ENCODE measurements at places on chromosomes 2 and 18. TPM values are rescaled to one million over a fixed set of nuclear protein-coding genes. Genes with fewer than 3 reads are reported as not detected.
A peak's percentile ranks its signal among the peaks of the same experiment; 100 is the strongest.

The SGPP2 gene
- 10.7 TPM for total RNA-seq

The CRYBA2 gene
- total RNA-seq: 9.4 TPM

DNA sequence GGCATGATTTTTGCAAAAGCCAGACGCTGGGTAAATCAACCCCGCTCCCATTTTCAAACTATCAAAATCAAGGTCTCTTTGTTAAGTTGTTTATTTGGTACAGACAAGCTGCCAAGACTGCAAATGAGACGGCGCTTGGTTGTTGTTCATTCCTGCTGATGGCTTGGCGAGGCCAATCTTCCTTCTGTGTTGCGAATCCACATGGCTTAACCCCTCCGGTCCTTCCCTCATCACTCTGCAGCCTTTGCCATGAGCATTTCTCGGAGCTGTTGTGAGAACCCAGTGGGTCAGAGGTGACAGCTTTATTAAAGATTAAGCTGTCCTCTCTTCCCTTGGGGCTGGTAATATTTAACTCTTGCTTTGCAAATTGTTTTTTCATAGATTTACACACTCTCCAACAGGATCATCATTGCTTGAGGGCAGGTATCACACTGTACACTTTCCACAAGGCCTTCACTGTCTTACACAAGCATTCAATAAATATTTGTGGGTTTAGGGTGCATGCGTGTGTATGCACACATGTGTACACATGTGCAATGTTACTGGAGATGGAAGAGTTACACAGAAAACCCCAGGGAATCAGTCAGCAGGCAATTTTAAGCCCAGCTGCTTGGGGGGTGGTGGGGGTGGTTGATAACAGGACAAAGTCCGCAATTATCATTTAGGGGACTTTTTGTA lies 27.8 kb upstream of the KCNF1 start:
- H3K27me3 ChIP-seq: no peaks in the 10 kb centered on the region
- peak; percentile 49 for DNase-seq
- no peaks in the 10 kb centered on the region for H3K36me3 ChIP-seq
- H3K27ac ChIP-seq: no peak overlapping the region

DNA sequence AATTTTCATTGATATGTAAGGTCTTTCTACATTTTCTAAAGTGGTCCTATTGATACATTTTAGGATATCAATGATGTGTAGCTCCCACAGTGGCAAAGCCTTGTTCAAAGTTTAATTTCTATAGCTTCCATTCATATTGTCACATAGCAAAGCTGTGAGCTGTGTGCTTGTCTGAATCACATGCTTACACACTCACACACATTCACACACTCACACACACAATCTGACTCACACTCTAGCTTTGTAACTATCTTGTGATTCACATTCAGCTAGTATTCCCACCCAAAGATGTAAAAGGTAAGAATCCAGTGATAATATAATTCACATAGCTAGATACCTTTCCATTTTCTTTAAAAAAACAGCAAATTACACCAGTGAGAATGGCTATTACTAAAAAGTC lies 58.7 kb downstream of the MAPRE2 start:
- no peak overlapping the region for H3K4me3 ChIP-seq
- H3K4me1 ChIP-seq: no peaks in the 10 kb centered on the region
- no peaks in the 10 kb centered on the region for H3K27me3 ChIP-seq
- H3K36me3 ChIP-seq: no peaks in the 10 kb centered on the region

GRCh38 chr2:108923736-108924579 lies 65.1 kb downstream of the EDAR start:
- no peaks in the 10 kb centered on the region for H3K36me3 ChIP-seq
- no peaks in the 10 kb centered on the region for H3K4me1 ChIP-seq
- H3K27ac ChIP-seq: no peak overlapping the region
- H3K27me3 ChIP-seq: no peaks in the 10 kb centered on the region
- H3K4me3 ChIP-seq: no peak overlapping the region

DNA sequence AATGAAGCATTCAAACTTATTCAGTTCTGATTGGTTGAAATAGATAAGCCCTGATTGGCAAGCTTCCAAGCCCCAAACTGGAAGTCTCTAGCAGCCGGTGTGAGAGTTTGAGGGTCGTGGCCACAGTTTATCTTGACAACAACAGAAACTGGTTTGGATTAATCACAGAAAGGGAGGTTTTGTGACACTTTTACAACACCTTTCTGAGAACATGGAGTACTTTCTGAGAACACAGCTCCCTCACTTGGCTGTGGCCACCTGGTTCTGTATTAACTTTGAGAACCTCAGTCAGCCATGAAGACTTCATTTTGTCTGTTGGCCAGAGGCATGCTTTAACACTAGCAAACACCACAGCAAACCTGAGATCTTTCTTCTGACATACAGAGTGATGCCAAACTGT lies 280.7 kb upstream of the VWC2L start:
- H3K36me3 ChIP-seq: no peaks in the 10 kb centered on the region
- H3K27me3 ChIP-seq: no peaks in the 10 kb centered on the region
- H3K27ac ChIP-seq: no peak overlapping the region
- H3K4me3 ChIP-seq: no peak overlapping the region
- H3K4me1 ChIP-seq: no peaks in the 10 kb centered on the region
- DNase-seq: no peak

DNA sequence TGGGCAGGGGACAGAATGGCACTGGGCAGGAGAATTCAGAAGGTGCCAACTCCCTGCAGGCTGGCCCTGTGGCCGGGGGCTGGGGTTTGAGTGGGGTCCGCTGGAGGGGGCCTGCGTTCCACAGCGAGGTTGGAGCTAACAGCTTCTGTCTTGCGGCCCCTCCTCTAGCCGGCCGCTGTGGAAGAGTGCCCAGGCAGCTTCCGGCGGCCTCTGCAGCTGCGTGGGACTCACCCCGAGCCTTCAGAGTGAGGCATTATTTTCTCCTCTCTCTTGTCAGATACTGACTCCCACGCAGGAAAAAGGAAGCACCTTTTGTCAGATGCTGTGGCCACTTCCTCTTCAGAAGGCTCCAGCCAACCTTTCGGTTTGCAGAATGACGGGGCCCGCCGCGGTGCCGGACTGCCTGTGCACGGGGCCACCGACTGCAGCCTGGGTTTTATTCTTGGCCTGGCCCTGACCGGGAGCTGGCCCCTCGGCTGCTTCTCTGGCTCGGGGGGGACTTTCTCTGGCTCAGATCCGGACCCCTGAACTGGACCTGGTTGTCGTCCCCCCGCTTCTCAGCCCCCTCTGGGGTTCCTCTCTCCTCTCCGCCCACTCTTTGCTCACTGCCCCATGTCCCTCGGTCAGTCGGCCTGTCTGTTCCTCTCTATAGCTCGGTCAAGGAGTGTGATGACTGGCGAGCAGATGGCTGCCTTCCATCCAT lies 40.1 kb downstream of the ARHGAP25 start:
- H3K4me3 ChIP-seq: peak overlapping the region; percentile 44
- H3K36me3 ChIP-seq: no peaks in the 10 kb centered on the region
- H3K4me1 ChIP-seq: no peaks in the 10 kb centered on the region
- H3K27me3 ChIP-seq: no peaks in the 10 kb centered on the region
- H3K27ac ChIP-seq: peak overlapping the region; percentile 89

DNA sequence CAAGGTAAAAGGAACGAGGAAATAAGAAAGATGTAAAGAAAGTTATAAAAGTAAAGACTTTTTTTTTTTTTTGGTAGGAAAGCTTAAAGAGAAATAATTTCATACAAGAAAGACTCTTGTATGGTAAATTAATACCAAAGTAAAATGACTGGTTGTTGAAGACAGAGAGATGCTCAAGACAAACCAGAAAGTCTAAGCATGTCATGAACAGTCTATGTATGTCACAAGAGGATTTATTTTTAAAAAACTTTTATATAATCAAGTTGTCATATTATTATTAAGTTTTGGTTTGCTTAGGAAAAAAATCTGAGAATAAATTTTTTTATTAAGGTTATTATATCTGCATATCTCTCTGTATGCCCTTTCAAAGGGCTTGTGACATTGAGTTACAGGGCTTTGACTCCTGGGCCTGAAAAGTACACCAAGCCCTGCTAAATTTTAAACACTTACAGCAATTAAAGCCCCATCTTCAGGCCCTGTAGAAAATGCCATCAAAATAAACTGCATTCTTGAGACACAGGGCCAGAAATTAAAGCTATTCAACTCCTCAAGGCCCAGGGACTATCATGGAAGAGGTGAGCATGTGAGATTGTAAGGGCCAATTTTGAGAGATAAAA lies 10.9 kb upstream of the SGPP2 start:
- H3K27me3 ChIP-seq: no peaks in the 10 kb centered on the region
- no peak for DNase-seq
- no peaks in the 10 kb centered on the region for H3K36me3 ChIP-seq
- no peaks in the 10 kb centered on the region for H3K4me1 ChIP-seq

DNA sequence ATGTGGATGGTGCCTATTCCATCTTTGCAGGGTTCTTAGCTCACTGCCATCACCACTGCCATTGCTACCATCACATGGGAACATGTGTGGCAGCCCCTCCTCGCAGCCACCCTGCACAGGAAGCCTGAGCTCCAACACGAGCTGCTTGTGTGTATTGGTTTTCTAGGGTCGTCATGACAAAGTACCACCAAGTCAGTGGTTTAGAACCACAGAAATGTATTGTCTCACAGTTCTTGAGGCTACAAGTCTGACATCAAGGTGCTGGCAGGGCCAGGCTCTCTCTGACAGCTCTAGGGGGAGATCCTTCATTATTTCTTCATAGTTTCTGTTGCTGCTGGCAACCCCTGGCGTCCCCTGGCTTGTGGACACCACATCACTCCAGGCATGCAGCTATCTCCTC lies 10.3 kb upstream of the IL1R2 start:
- no peak overlapping the region for H3K27ac ChIP-seq
- H3K4me1 ChIP-seq: no peaks in the 10 kb centered on the region
- no peaks in the 10 kb centered on the region for H3K36me3 ChIP-seq
- no peaks in the 10 kb centered on the region for H3K27me3 ChIP-seq
- no peak overlapping the region for H3K4me3 ChIP-seq

DNA sequence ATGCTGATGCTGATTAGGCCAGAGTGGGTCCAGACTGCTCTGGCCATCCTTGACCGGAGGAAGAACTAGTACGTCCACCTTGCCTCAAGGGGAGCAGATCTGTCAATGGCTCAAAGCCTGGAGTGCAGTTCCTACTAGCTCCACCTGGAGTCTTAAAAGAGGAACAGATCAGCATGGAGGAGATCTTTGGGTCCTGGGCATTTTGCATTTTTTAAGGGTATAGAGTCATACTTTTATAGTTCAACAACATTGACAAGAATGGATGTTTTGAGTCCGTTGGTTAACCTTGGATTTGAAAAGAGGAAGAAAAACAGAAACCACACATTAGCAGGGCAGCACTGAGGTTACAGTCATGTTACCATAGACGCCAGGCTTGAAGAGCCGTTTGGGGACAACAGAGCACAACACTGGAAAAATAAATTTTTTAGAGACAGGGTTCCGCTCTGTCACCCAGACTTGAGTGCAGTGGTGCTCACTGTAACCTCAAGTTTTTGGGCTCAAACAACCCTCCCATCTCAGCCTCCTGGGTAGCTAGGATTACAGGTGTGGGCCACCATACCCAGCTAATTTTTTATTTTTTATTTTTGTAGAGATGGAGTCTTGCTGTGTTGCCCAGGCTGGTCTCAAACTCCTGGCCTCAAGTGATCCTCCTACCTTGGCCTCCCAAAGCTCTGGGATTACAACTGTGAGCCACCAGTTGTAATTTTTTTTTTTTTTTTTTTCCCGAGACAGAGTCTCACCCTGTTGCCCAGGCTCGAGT lies 78.5 kb downstream of the PRKCE start:
- H3K4me3 ChIP-seq: no peak overlapping the region
- DNase-seq: no peak
- H3K27me3 ChIP-seq: no peaks in the 10 kb centered on the region
- H3K36me3 ChIP-seq: no peaks in the 10 kb centered on the region
- peak overlapping the region; percentile 77 for H3K27ac ChIP-seq
- H3K4me1 ChIP-seq: no peaks in the 10 kb centered on the region

- no peaks in the 10 kb centered on the region for H3K36me3 ChIP-seq
- no peak for DNase-seq
- no peak overlapping the region for H3K4me3 ChIP-seq
- no peaks in the 10 kb centered on the region for H3K4me1 ChIP-seq
- no peak overlapping the region for H3K27ac ChIP-seq
Measured at GRCh38 chr2:166364476-166365161, 11.1 kb downstream of the SCN9A start.

- no peaks in the 10 kb centered on the region for H3K27me3 ChIP-seq
- H3K4me3 ChIP-seq: no peak overlapping the region
- no peaks in the 10 kb centered on the region for H3K36me3 ChIP-seq
- DNase-seq: peak; percentile 30
Measured at GRCh38 chr18:23981369-23981980, 33.1 kb upstream of the TTC39C start.

GRCh38 chr2:169358016-169358415 lies 4.3 kb downstream of the LRP2 start:
- no peaks in the 10 kb centered on the region for H3K36me3 ChIP-seq
- no peaks in the 10 kb centered on the region for H3K4me1 ChIP-seq
- no peak for DNase-seq

- H3K4me3 ChIP-seq: no peak overlapping the region
- H3K27me3 ChIP-seq: peaks cover 3% of the 10 kb centered on the region
- no peaks in the 10 kb centered on the region for H3K4me1 ChIP-seq
- no peaks in the 10 kb centered on the region for H3K36me3 ChIP-seq
- no peak overlapping the region for H3K27ac ChIP-seq
Measured at GRCh38 chr2:149148194-149149006, 109.9 kb downstream of the LYPD6B start.

All from Peyer's patch (tissue), 4 donors.